ENCODE measurements at places on chromosomes 4 and X. TPM values are rescaled to one million over a fixed set of nuclear protein-coding genes. Genes with fewer than 3 reads are reported as not detected.

DNA sequence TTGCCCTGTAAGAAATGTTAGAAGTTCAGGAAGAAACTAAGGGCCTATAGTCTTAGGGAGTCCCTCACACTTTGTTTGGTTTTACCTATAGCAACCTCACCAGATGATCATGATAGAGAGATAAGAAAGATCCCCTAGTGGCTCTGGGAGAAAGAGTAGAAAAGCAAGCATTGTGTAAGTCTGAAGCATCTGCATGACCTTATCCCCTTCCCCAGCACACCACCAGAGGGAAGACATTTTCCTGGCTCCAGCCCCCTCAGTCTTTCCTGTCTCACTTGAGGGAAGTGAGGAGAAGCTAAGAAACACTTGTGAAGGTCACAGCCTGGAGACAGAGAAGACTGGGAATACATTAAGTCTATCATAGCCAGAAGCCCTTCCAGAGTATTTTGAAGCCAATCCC, 154.0 kb downstream of the EVC2 start:
- no peak for DNase-seq

The KIF4A gene
- 8.1 TPM for total RNA-seq

DNA sequence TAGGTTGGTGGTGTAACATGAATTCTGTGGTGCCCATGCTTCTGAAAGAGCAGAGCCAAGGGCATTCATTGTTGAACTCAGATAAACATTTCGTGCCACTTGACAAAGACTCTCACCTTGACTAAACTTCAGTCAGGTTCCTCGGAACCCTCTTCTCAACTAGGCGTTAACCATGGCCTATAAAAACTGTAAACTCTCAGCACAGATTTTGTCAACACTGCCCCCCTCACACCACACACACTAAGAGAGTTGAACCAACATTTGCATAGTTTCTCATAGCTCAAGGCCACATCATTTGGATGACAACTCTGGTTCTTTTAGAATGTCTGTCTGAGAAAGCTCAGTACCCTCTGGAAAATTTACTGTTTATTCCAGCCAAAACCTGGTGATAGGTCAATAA, 28.1 kb downstream of the CASP6 start:
- DNase-seq: no peak

- DNase-seq: peak; percentile 11
These were observed 329.7 kb downstream of the UNC5C start for GRCh38 chr4:95219109-95219508.

DNA sequence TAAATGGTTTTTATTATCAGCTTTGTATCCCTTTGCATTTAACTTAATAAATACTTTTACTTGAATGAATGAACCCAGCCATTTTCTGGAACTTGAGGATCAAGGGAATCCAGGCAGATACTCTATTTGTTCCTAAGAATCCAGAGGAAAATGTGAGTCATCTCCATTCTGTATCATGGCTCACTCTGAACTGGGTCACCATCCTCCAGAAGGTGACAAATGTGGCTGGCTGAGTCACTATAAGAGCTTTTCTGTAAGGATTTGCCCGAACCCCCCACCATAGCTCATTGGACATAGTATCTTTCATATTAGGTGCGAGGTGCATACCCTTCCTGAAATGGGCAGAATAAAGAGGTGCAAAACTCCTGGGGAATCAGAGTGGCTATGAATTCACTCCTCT, 25.8 kb downstream of the RTL9 start:
- peak; percentile 26 for DNase-seq

The FOXP3 gene
- under 0.01 TPM for total RNA-seq

The MAGEB2 gene
- not detected for total RNA-seq

The UBA6 gene
- 88.1 TPM for total RNA-seq

DNA sequence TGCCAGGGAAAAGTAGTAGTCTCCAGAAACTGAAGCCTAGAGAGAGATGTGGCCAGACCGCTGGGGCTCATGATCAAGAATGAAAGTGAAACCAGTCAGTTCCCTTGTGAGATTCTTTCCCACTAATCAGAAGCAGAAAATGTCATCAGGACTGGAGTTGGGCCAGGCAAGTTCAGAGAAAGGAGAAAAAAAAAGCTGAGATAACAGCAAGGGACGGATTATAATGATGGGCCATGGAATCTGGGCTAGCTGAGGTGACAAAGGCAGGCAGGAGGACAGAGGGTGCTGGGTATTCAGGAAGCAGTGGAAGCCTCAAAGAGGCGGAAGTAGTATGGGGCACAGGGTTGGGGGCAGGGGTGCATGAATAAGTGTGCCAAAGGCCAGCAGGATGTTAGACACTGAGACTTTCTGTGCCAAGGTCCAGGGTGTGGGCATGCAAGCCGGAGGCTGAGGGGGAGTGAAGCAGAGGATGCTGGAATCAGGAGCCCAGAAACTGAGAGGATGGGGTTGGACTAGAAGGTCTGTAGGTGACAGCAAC, 2.5 kb downstream of the CXorf38 start:
- DNase-seq: peak; percentile 82

GRCh38 chr4:153348006-153348405, 3.5 kb downstream of the MND1 start:
- peak; percentile 38 for DNase-seq

The SLC16A2 gene
- total RNA-seq: 10.6 TPM

The SASH3 gene
- total RNA-seq: not detected

The IL3RA gene
- not detected for total RNA-seq

DNA sequence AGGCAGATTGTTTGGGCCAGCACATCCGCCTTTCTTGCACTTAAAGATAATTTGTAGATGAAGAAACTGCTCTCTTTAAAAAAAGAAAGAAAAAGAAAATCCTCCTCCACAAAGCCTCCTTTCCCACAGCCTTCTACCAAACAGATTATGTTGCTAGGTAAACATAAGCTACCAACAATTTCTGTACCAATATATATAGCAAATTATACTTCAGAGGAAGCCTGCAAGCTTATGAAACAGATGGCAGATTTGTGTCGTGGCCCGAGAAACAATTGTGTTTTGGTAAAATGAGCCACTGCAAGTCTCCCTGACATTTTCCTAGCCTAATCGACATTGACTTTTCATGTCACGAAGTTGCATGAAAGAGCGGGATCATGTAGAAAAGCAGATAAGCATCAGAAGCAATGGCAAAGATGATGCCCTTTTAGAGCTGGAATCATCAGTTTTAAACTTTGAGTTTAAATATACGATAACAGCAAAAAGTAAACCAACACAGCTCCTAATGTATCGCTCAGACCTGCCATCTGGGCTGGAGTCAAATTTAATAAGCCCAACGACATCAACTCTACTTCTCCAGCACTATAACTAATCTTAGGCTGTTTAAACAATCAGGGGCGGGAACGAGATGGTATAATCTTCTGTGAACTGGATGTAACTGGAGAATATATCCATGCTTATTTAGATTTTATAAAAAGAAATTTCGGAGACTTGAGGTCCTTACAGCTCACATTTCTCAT, 94.9 kb upstream of the PLAC1 start:
- DNase-seq: no peak
